ENCODE measurements at places on chromosomes 1 and 21. TPM values are rescaled to one million over a fixed set of nuclear protein-coding genes. Genes with fewer than 3 reads are reported as not detected.

The MOV10 gene
- 13.8 TPM for total RNA-seq

The STYXL2 gene
- not detected for total RNA-seq

The SLAMF9 gene
- total RNA-seq, result not detected

The CACHD1 gene
- not detected for total RNA-seq

DNA sequence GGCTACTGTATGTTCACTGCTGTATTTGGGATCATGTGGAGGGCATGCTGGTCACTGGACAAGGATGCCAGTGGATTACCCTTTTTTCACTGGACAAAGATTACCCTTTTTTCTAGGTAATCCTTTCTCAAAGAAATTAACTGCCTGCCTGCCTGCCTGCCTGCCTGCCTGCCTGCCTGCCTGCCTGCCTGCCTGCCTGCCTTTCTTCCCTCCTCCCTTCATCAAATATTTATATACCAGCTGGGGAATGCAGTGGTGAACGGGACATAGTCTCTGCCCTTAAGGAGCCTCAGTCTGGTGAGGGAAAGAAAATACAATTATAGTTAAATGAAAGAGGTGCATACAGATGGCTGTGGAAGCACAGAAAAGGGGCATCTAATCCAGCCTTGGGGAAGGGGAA, 85.0 kb downstream of the PGM1 start:
- H3K27me3 ChIP-seq, result no peaks in the 10 kb centered on the region
- no peak overlapping the region for H3K27ac ChIP-seq
- H3K4me1 ChIP-seq, result no peaks in the 10 kb centered on the region

DNA sequence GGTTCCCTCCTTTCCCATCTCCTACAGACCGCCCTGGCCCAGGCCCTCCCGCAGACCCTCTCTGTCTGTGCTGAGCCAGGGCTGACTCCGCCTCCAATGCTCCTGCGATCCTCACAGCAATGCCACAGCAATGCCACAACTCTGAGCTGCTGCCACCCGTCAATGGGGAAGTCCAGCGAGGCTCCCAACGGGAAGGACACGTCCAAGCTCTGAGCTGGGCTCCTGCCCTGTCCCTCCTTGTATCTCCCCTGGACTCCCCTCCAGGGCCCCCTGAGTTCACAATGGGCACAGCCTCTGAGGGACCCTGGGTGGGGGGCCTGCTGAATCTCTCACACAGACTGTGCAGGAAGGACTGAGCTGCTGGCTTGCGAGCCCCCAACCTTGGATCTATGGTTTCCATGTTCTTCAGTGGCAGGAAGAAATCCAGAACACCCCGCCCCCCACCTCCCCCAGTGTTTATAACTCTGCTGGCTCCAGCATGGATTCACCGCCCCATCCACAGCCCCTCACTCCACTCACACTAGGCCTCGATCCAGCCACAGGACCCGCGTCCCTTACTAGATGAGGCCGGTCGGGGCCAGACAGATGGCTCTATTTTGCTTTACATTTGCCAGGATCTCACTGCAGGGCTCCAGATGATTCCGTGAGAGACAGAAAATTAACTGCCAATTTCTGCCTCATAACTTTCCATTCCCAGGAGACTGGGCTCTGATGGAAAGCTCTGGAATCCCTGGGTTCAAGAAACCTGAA, 338.0 kb downstream of the MATN1 start:
- no peak overlapping the region for H3K27ac ChIP-seq
- peaks cover 3% of the 10 kb centered on the region for H3K4me1 ChIP-seq
- no peaks in the 10 kb centered on the region for H3K27me3 ChIP-seq
- no peak overlapping the region for H3K4me3 ChIP-seq
- no peak for DNase-seq

DNA sequence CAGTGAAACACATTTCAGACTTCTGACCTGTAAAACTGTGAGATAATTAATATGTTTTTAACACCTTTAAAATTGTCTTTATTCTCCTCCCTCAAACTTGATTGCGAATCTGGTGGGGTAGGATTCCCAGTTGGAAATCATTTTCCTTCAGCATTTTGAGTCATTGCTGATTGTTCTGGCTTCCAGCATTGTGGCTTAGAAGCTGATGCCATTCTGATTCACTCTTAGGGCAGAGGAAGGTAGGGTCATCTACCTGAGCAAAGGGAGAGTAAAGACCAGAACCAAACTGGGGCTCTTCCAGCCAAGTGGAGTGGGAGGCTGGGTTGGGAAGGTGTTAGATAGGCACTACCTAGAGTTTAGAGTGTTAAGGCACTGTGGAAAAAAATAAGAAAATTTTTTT, 61.2 kb downstream of the MPZL1 start:
- DNase-seq, result no peak
- H3K4me3 ChIP-seq, result no peak overlapping the region
- no peaks in the 10 kb centered on the region for H3K4me1 ChIP-seq

DNA sequence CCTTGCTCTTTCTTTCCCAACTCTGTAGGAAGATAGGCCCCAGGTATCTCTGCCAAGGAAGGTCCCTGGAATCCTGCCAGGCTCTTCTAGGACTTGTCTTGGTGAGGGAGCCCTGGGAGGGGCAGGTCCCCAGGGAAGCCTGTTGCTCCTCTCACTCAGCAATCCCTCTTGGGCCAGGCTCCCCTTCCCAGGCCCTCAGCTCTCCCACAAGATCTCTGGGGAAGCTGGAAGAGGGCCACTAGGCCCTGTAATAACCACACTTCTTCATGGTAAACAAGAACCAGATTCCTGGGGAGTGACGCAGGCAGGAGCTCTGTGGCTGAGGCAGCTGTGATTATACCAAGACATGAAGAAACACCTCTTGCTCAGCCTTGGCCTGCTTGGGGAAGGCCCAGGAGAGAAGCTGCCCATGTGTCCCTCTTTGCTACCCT, 9.9 kb upstream of the MAPKAPK2 start:
- no peaks in the 10 kb centered on the region for H3K36me3 ChIP-seq
- H3K27ac ChIP-seq, result no peak overlapping the region
- no peak for DNase-seq

DNA sequence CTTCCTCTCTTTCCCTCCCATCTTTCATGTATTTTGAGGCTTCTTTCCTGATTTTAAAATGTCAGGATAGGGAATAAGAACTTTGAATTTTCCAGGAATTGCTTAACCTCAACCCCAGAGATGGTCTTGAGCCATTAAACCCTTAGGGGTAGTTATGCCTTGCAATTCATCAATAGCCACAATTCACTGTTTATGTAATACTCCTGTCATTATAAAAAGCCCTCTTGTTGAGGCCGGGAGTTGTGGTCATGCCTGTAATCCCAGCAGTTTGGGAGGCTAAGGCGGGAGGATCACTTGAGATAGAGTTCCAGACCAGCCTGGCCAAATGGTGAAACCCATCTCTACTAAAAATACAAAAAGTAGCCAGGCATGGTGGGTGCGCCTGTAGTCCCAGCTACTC, 24.5 kb downstream of the SPATA45 start:
- peaks cover 10% of the 10 kb centered on the region for H3K4me1 ChIP-seq
- H3K27ac ChIP-seq, result no peak overlapping the region
- H3K27me3 ChIP-seq, result no peaks in the 10 kb centered on the region

DNA sequence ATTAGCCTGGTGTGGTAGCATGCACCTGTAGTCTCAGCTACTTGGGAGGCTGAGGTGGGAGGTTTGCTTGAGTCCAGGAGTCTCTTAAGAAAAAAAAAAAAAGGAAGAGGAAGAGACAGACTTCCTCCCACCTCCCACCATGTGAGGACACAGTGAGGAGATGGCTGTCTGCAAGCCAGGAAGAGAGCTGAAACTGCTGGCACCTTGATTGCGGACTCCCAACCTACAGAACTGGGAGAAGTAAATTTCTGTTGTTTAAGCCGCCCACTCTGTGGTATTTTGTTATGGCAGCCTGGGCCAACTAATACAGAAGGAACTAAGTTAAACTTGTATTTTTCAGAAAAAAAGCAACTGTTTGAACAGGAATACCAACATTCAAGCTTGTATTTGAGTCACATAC, 21.7 kb downstream of the DOP1B start:
- no peaks in the 10 kb centered on the region for H3K36me3 ChIP-seq
- no peaks in the 10 kb centered on the region for H3K4me1 ChIP-seq
- H3K27ac ChIP-seq, result no peak overlapping the region
- H3K27me3 ChIP-seq, result 0 out of 2 replicates have a peak, but pooled peaks cover 3% of the 10 kb centered on the region

DNA sequence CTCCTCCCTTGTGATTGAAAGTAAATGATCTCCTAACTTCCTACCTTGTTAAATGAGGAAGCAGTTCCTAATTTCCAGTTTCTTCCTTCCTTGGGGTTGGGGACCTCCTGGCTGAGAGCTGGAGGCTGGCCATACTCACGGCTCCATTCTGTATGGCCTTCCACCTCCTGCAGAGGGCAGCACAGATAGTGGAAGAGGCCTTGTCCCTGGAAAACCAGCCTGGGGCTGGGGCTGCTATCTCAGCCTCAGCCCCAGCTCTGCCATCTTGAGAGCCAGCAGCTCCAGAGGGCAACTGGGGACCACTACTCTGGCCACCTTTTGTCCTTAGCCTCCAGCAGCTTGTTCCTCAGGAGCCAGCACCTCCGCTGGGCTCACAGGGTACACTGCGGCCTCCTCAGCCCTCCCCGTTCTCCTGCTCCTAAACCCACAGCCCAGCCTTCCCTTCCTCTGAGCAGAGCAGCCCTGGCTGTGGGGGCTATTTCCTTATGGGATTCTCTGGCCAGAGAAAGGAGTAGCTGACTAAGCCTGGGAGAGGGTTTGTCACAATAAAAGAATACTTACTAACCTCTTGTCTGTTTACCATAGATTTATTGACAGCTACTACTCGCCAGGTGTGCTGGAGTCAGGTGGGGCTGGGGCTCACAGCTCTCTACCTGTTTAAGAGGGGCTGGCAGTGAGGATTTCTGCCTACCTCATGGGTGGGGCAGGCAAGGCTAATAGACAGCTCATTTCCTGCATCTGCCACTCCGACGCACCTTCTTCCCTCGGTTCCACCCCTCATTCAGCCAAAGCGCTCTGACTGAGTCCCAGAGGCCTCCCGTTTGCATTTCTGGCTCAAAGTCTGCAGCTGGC, 6.3 kb downstream of the TMEM234 start:
- peak; percentile 87 for DNase-seq
- H3K27ac ChIP-seq, result no peak overlapping the region
- H3K4me3 ChIP-seq, result no peak overlapping the region

GRCh38 chr1:1086911-1087341, 12.8 kb upstream of the RNF223 start:
- no peak for DNase-seq
- H3K36me3 ChIP-seq, result no peaks in the 10 kb centered on the region
- H3K27ac ChIP-seq, result no peak overlapping the region
- no peaks in the 10 kb centered on the region for H3K4me1 ChIP-seq
